ENCODE measurements at places on chromosomes 7 and 10.

DNA sequence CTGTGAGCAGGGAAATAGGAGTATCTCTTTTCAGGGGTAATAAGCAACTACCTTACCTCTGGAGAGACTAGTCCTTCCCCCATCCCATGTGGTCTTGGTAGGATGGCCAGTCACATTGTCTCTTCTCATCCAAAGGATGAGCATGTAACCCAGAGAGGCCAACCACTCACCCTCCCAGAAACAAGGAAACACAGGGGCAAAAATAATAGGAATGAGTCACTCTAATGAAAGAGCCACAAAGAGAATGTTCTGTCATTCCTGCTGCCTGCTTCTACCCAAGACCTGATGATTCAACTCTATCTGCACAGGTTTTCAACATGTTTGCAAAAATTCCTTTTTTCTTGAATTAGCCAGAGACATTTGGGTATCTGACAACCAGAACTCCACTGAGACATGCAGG, 99.3 kb upstream of the NFE2L3 start:
- no peak for DNase-seq

DNA sequence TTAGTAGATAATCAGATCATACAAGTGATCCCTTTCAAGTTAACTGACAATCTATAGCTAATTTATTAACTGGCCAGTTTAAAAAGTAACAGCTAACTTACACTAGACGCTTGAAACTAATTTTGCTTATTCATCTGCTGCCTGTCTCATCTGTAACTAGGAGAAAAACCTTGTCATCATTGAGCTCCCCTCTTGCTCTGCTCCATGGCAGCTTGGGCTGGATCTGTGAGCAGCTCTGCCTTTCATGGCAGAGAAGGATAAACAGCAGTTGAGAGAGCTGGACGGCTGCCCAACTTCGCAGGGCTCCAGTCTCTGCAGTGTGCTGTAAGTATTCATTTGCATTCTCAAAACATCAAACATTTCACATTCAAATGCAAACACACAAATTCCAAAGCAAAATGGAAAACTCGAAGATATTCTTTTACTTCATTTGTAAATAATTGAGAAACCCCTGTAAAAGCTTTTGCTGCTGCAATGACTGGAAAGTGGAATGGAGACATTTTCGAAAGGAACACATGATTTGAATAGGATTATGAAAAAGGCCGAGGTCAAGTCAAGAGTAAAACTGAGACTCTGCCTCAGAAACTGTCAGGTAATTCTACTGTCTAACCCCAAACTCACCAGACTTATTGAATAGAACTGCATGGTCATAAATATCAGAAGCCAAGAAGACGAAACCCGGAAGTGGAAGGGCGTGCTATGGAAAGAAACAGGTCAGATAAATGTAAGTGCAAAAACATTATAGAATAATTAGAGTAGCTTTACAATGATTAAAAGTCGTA, 17.6 kb downstream of the SLC35B4 start:
- DNase-seq: no peak

GRCh38 chr10:23155169-23155568, 36.9 kb upstream of the PTF1A start:
- no peak for DNase-seq

DNA sequence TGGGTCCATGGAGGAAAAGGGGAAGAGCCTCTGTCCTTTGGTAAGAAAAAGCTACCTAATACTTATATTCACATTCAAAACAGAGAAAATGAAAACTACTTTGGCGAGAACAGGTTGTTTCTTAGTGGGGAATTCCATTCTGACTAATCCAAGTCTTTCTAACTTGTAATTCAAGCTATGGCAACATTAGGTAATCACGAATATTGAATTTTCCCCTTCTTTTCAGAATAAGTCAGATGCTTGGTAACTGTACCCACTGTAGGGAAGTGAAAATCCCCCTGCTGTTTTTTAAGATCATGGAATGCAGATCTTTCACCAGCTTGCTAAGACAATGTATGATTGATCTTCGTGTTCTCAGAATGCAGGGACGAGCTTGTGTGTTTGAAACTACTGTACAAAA, 384.4 kb downstream of the TCERG1L start:
- DNase-seq: no peak

- no peak for DNase-seq
Measured at GRCh38 chr10:95211606-95212279, 17.7 kb downstream of the ACSM6 start.
